ENCODE measurements at places on chromosomes 6 and 20. TPM values are rescaled to one million over a fixed set of nuclear protein-coding genes. Genes with fewer than 3 reads are reported as not detected.

The PCK1 gene
- 0.48 TPM for total RNA-seq

The SPEF1 gene
- not detected for total RNA-seq

The PTCHD4 gene
- total RNA-seq: 1.1 TPM

The HLA-DOB gene
- total RNA-seq: 0.35 TPM

The PRRT1 gene
- total RNA-seq: 0.83 TPM

The MCCD1 gene
- not detected for total RNA-seq

The DDO gene
- total RNA-seq: 16.2 TPM

The LY6G6C gene
- total RNA-seq: not detected

The RNF144B gene
- 9.3 TPM for total RNA-seq

The CDKN1A gene
- total RNA-seq: 113 TPM

The MAS1 gene
- total RNA-seq: 0.03 TPM

The LGSN gene
- total RNA-seq: not detected

The EPPIN gene
- total RNA-seq: not detected

The PTCRA gene
- not detected for total RNA-seq

The C6orf58 gene
- total RNA-seq: not detected

The TRIM15 gene
- total RNA-seq: not detected

The FAM83B gene
- 0.11 TPM for total RNA-seq

The POU3F2 gene
- 0.08 TPM for total RNA-seq

The SLC24A3 gene
- total RNA-seq: 0.86 TPM

The BTNL2 gene
- total RNA-seq: not detected

The RAB44 gene
- total RNA-seq: 0.11 TPM

All from cardiac septum (tissue), 1 donor.